ENCODE measurements at places on chromosomes 16 and 17. TPM values are rescaled to one million over a fixed set of nuclear protein-coding genes. Genes with fewer than 3 reads are reported as not detected.

TRPV3 gene
- total RNA-seq, result 0.06 TPM

- DNase-seq, result no peak
Measured at GRCh38 chr17:15185625-15185991, 79.5 kb downstream of the PMP22 start.

DNA sequence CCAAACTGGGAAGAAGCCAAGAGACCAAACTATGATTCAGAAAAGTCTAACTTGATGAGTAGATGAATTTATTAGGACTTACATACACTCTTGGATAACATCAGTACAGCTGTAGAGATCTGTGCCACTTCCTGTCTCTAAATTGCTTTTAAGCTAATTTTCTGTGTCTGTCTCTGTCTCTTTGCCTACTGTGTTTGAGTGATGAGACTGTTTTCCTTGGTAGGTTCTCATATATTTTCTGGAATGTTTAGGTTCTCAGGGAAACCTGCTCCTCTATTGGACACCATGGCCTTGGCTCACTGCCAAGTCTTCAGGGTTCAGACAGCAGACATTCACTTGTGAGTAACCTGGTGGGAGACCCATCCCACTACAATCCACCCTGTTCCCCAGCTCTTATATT lies 103.5 kb upstream of the KIF2B start:
- no peak for DNase-seq

DNA sequence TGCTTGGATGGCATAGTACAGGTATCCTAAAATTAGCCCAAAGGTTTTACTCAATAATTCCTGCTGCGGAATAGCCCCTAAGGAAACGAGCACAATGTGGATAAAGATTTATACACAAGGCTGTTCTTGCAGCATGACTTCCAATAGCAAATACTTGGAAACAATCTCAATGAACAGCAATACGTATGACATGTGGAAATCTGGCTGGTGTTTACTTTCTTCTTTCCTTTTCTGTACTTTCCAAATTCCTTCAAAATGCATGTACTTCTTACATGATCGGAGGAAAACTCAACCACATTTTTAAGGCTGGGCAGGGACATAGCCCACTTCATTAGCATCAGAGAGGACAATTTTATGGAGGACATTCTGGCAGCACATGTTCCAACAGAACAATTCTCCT lies 86.6 kb downstream of the C16orf95 start:
- no peak for DNase-seq
